ENCODE measurements at places on chromosomes 7 and 10. TPM values are rescaled to one million over a fixed set of nuclear protein-coding genes. Genes with fewer than 3 reads are reported as not detected.

DNA sequence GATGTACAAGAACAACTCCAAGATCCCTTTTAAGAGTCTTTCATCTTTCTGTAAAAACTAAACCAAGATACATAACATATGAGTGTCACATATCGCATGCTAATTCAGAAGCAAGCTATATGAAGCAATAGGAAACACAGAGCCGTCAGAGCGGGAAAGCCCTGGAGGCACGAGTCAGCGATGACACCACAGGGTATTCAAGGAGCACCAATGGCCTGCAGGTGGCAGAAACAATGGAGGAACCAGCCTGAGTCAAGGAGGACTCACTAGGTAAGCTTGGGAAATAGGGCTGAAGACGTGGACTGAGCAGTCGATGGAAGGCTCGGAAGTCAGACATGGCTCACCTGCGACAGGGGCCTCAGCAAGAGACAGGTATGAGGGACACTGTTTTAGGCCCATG lies 214.4 kb downstream of the FAM107B start:
- DNase-seq: no peak
- H3K4me1 ChIP-seq: peaks cover 56% of the 10 kb centered on the region
- H3K4me3 ChIP-seq: no peak overlapping the region
- H3K36me3 ChIP-seq: peaks cover 4% of the 10 kb centered on the region
- H3K27ac ChIP-seq: no peak overlapping the region
- H3K27me3 ChIP-seq: no peaks in the 10 kb centered on the region

GRCh38 chr7:128424686-128425275 lies 15.0 kb upstream of the IMPDH1 start:
- H3K36me3 ChIP-seq: no peaks in the 10 kb centered on the region
- no peaks in the 10 kb centered on the region for H3K4me1 ChIP-seq
- H3K27ac ChIP-seq: no peak overlapping the region
- no peak overlapping the region for H3K4me3 ChIP-seq
- H3K27me3 ChIP-seq: peaks cover 5% of the 10 kb centered on the region

- no peaks in the 10 kb centered on the region for H3K27me3 ChIP-seq
- peak overlapping the region; percentile 68 for H3K27ac ChIP-seq
Observed at GRCh38 chr10:33234831-33235237, 99.6 kb downstream of the NRP1 start.

DNA sequence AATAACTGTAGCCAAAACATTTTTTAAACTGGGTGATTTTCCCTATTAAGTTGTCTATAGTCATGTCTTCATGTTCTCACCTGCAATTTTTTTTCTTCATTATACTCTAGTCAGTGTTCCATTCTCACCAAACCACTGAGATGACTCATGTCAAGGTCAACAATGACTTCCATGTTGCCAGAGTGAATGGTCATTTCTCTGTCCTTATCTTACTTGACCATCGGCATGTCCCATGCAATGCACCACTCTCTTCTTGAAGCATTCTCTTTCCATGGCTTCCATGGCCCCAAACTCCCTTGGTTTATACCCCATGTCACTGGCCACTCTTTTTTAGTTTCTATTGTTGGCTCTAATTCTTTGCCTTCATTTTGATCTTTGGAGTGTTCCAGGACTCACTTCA lies 173.9 kb downstream of the PPP1R17 start:
- no peak for DNase-seq
- H3K4me1 ChIP-seq: no peaks in the 10 kb centered on the region
- H3K4me3 ChIP-seq: no peak overlapping the region
- no peaks in the 10 kb centered on the region for H3K27me3 ChIP-seq
- no peaks in the 10 kb centered on the region for H3K36me3 ChIP-seq
- H3K27ac ChIP-seq: no peak overlapping the region

GRCh38 chr7:1915326-1915725 lies 245.2 kb downstream of the ELFN1 start:
- H3K4me3 ChIP-seq: no peak overlapping the region
- H3K27me3 ChIP-seq: no peaks in the 10 kb centered on the region
- H3K36me3 ChIP-seq: no peaks in the 10 kb centered on the region

DNA sequence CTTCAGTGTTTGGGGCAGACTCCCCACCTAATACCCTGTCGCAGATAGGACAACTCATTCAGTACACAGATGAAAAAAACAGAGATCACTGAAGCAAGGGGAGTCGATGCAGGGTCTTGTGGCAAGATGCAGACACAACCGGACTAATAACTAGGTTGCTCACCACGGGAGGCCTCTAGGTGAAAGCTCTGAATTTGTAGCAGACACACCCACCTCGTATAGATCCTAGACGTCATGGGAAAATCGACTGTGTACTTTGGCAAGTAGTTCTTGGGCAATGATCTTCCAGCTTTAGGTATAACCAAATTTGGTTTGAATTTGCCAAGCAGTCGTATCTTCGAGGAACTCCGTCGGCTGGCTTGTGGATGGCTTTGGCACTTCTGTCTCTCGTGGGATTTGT lies 88.1 kb downstream of the TCF7L2 start:
- no peaks in the 10 kb centered on the region for H3K27me3 ChIP-seq
- DNase-seq: no peak
- peaks cover 23% of the 10 kb centered on the region for H3K36me3 ChIP-seq
- peaks cover 31% of the 10 kb centered on the region for H3K4me1 ChIP-seq
- peak overlapping the region; percentile 33 for H3K27ac ChIP-seq

- no peak overlapping the region for H3K4me3 ChIP-seq
- H3K27me3 ChIP-seq: no peaks in the 10 kb centered on the region
- H3K36me3 ChIP-seq: peaks cover 11% of the 10 kb centered on the region
- H3K4me1 ChIP-seq: peaks cover 8% of the 10 kb centered on the region
- no peak for DNase-seq
Observed at GRCh38 chr7:1939434-1940401, 269.6 kb downstream of the ELFN1 start.

DNA sequence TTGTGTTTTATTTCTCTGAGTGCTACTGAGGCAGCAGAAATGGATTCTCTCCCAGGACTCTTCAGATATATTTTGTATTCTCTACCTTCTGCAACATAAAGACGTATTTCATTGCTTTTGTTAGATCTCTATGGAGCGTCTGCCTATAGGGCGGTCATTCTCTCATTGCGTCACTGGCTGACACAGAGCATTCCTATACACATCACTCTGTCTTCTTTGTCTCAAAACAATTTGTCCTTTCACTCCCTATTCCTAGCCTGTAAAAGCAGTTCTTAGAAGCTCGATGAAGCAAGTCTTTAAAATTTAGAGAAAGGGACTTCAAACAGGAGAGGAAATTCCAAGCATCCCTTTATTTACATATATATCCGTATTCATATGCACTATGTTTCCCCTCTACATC lies 120.6 kb downstream of the CPED1 start:
- no peaks in the 10 kb centered on the region for H3K4me1 ChIP-seq
- no peak overlapping the region for H3K27ac ChIP-seq
- no peak overlapping the region for H3K4me3 ChIP-seq
- H3K27me3 ChIP-seq: no peaks in the 10 kb centered on the region
- H3K36me3 ChIP-seq: no peaks in the 10 kb centered on the region

Gene PIK3CG
- not detected for total RNA-seq

Gene ALOX5
- 1.9 TPM for total RNA-seq

Gene INHBA
- total RNA-seq: 0.31 TPM

Gene OPALIN
- total RNA-seq: not detected

Measured in progenitor cell of endocrine pancreas (in vitro differentiated cells).